Islet precursor cell (in vitro differentiated cells): ENCODE measurements at places on chromosomes 12 and 14.
A peak's percentile ranks its signal among the peaks of the same experiment; 100 is the strongest.

DNA sequence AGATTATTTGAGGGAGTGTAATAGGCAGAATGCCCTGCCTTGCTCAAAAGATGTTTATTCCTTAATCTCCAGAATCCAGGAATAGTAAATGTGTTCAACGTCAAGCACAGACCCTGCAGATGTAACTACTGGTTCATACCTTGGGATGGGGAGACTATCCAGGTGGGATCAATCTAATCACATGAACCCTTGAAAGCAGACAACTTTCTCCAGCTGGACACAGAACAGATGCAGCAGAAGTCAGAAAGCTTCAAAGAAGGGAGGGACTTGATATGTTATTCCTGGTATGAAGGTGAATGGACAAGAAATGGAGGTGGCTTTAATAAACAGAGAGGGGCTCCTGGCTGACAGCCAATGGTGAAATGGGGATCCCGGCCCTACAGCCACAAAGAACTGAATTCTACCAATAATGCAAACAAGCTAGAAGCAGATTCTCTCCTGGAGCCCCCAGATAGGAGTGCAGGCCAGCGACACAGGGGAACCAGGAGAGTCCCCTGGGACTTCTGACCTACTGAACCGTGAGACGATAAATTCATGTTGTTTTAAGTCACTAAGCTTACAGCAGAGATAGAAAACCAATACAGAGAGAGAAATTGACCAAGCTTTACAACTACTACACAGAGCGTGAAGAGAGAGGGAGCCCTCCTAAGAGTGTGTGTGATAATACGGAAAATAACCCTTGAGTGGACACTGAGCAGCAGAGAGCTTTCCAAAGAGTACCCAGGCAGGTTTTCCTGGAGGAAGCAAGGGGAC lies 133.5 kb upstream of the TMEM132C start:
- no peak for DNase-seq

- no peak for DNase-seq
These were observed 13.0 kb upstream of the BAZ1A start for GRCh38 chr14:34888186-34888585.

DNA sequence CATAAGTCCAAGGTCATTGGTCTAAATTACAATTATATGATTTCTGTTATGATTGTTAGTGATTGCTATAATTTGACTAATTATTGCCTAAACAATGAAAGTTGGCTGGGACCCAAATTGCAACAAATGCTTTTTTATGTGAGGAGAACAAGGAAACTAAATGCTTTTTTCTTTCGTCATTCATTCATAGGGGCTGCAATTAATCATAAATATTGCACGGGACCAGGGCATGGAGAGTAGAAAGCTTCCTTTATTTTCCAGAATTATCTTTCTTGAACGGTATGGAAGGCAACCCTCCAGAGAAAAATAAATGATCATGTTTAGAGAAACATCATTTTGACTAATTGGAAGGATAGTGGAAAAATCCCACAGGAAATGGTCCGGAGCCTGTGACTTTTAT lies 32.6 kb upstream of the ARHGAP5 start:
- DNase-seq = no peak

- DNase-seq = peak; percentile 83
These were observed 20.5 kb upstream of the FAM181A start for GRCh38 chr14:93906341-93907329.

- DNase-seq = peak; percentile 54
These were observed 601.8 kb upstream of the ATXN7L3B start for GRCh38 chr12:73935817-73936216.

- no peak for DNase-seq
These were observed 80.5 kb upstream of the TMCC3 start for GRCh38 chr12:94730847-94731246.

DNA sequence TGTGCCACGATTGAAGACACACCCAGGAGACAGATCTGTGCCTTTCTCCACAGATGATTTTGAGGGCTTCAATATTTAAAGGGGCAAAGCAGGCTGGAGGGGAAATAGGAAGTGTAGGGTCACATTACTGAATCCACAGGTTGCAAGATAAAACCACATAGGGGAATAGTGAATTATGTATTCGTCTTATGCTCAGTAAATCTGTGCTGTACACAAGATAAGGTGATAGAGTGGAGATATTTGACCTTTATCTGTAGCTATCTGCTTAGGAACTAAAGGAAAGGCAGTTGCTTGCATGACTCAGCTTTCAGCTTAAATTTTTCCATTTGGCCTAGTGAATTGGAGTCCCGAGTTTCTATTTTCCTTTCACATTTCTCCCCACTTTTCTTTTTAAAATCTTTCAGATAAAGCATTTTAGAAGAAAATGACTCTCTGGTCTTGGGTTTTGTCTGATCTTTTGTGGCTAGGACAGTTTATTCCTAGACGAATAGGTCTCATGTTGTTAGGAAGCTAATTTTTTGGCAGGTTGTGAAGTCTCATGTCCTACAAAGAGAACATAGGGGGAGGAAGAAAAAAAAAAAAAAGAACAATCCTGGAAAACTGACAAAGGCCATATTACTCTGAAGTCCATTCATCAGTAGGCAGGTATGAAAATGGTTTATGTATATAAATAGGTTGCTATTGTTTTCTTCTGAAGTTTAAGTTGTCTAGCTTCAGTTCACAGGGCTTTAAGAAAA lies 55.4 kb downstream of the FBXO33 start:
- no peak for DNase-seq

DNA sequence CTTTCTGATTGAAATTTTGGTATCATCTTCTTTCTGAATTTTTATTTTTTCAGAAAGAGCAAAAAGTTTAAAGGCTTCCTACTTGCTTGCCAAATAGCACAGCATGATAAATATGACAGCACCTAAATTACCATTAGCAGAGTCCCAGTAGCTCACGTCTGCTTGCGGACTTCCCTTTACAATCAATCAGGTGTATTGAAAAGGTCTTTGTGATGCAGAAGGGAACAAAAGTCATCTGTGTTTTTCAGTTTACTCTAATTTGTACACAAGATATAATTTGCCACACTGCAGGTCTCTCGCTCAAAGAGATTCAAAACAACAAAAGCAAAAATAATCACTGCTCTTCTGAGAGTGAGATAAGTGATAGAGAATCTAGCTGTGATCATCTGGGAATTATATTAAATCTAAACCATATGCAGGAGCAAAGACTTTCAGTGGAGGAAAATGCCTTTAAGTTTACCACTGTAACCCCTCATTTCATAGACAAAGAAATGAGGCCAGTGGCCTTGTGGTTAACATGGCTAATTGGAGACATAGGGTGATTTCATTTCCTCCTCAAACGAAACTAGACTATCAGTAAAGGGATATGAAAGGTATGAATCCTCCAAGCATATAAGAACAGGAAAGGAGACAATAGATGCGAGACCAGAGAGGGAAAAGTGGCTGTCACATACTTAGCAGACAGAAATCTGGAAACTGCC lies 240.8 kb upstream of the TMPO start:
- DNase-seq = no peak

DNA sequence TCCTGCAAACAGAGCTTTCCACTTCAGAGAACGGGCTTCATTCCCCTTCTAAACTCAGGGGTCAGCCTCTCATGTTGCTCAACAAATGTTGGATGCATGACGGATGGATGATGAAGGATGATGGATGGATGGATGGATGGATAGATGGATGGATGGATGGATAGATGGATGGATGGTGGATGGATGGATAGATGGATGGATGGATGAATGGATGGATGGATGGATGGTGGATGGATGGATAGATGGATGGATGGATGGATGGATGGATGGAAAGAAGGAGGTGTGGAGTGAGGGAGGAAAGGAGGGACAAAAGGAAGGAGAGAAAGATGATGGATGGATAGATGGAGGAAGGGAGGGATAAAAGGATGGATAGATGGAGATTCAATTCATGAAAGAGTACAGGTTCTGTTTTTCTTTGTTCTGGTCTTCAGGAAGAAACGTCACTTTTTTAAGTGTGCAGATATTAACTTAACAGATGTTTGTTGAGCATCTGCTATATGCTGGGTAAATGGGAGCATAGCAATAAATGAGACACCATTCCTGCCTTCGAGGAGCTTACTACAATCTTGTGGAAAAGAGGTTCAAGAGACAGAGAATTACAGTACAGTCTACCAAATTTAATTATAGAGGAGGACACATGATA lies 41.7 kb upstream of the PRIMA1 start:
- DNase-seq = no peak

DNA sequence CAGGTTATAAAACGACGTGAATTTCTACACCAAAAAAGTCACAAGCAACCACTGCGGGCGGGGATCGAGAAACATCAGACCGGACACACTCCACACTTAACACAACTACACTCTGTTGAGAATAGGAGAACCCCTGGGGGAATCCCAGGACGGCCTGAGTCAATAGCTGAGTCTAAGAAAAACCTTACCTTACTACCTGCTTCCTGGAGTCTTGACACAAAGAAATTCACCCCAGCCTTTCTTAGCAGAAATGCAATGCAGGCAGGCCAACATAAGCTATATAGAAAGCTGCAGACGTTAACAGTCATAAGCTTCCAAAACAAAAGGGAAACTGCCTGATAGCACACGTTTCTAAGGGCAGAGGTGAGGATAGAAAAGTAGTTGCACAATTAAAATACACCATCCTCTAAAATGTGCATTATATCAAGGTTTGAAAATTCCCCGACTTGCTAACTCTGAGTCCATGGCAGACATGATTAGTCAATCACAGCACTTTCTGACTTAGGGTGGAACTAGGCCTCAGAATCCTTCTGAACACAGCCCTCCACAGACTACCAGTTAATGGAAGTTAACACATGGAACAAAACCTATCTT lies 68.0 kb downstream of the CCDC88C start:
- DNase-seq = no peak

- DNase-seq = no peak
These were observed 2.4 kb downstream of the TMEM121 start for GRCh38 chr14:105528586-105529318.

DNA sequence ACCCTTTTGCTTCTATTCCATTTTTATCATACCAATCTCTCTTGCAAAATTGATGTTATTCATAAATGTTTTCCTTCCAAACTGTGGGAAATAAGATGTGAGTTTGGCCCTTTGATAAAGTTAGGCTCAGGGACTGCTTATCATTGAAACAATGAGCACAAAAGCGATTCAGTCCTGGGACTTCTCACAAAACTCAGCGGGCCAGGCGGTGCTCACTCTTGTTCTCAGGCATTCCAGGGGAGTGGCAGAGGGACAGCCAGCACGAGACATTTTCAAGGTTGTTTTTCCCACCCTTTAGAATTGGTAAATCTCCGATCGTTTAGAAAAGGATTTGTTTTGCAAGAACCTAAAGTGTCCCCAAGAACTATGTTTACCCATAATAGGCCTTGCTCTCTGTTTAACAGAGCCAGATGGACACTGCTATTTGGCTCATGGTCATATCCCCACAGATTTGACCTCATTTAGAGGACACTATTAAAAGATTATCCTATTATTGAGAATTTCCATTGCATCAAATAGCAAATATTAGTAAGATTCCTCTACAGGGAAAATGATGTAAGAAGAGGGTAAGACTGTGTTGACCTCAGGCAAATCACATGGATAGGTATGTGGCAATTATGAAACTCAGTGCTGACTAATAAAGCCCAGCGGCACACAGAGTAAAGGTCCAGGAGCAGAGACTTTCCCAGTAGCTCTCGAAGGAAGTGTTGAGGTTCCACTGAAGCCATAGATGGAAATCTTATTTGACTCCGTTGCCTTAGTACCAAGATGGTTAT lies 102.7 kb upstream of the USP44 start:
- no peak for DNase-seq

- no peak for DNase-seq
These were observed 716.6 kb downstream of the BCL11B start for GRCh38 chr14:98555440-98555839.

- no peak for DNase-seq
These were observed 165.7 kb downstream of the FBXL14 start for GRCh38 chr12:1428671-1429070.

DNA sequence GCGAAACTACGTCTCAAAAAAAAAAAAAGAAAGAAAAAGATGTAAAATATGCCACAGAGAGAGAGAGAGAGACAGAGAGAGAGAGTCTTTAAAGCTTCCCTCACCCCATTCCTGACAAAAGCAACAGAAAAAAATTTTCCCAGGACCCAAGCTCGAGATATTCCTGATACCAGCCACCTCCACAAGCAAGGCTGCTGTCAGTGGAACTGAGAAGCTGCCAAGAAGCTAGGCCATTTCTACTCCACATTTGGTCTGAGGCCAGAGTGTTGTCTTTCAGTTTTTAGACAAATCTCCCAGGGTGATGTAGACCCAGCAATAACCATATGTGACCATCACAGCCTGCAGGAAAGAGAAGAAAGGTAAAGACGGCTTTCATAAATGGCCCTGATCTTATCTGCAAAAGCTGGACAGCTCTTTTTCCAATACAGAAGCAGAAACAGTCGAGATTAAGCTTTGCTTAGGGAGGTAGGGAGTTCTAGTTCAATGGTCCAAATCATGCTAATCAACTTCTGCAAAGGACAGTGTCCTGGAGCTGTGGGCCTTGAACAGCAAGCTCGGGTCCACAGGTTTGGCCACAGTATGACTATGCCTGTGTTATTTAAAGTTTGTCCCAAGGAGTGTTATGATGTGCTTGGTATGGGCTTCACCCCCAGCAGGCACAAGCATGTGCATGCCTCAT lies 130.3 kb upstream of the NUDT4 start:
- DNase-seq = no peak

GRCh38 chr14:80387563-80387981 lies 176.3 kb upstream of the DIO2 start:
- no peak for DNase-seq

DNA sequence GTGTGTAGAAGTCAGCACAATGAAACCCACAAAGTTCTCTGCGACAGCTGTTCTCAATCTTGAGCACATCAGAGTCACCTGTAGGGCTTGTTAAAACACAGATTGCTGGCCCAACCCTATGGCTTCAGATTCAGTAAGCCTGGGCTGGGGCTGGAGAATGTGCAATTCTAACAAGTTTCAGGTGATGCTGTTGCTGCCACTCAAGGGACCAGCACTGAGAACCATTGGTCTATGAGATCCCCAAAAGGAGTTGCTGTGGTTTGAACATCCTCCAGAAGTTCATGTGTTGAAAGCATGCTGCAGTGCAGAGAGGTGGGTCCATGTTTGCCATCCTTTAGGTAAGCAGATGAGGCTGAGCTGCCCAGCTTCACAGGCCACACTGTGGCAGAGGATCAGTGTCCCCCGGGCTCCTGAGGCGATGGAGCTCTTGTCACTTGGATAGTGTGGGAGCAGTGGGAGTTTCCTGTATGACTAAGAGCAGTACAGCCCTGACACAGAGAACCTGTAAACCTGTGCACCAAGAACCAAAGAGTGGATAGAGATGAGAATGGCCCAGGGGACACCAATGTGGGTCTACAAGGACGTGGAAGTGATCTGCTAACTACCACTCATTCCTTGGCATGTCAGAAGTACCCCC lies 8.0 kb upstream of the RTRAF start:
- DNase-seq = no peak

DNA sequence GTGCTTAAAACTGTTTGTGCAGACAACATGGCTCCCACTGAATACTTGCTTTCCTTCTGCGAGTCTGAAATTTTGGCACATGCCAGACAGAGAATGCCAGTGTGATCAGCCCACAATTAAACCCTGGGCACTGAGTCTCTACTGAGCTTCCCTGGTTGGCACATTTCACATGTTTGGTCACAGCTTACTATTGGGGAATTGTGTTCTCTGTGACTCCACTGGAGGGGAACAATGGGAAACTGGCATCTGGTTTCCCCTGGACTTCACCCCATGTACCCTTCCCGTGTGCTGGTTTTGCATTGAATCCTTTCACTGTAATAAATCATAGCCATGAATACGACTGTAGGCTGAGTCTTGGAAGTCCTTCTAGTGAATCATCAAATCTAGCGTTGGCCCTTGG lies 64.9 kb downstream of the EFCAB11 start:
- no peak for DNase-seq

GRCh38 chr12:74846116-74846515 lies 308.5 kb downstream of the ATXN7L3B start:
- no peak for DNase-seq

- DNase-seq = no peak
These were observed 72.0 kb downstream of the LLPH start for GRCh38 chr12:66058554-66058953.
